Activated CD4-positive, CD25-positive, alpha-beta regulatory T cell treated with anti-CD3 and anti-CD28 coated beads, Interleukin-2, amount 50 U/mL, for 16 hours (primary cell): ENCODE measurements at places on chromosomes 4 and X.

GRCh38 chr4:142281999-142282398 lies 564.1 kb downstream of the INPP4B start:
- no peak for DNase-seq

DNA sequence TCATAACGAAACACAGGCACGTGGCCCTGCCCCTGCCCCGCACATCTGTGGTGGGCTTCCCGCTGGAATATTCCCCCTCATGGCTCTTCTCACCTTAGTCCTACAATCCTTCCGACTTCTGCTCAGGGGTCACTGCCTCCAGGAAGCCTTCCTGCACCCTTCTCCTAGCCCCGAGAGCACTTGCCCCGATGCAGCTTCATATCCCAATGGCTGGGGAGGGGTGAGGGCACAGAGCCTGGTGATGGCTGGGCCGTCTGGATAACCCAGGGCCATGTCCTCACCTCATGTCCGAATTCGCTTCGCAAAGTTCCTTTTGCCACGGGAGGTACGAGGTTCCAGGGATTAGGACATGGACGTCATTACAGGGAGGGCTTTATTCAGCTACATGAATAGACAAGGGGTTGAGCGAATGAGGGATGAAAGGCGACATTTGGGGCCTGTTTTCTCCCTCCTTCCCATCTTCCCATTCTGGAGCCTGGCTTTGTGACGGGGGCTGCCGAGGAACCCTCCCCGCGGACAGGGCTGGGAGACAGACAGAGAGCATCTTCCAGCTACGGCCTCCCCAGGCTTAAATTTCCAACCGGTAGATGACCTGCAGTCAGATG lies 35.5 kb upstream of the HMX1 start:
- no peak for DNase-seq

DNA sequence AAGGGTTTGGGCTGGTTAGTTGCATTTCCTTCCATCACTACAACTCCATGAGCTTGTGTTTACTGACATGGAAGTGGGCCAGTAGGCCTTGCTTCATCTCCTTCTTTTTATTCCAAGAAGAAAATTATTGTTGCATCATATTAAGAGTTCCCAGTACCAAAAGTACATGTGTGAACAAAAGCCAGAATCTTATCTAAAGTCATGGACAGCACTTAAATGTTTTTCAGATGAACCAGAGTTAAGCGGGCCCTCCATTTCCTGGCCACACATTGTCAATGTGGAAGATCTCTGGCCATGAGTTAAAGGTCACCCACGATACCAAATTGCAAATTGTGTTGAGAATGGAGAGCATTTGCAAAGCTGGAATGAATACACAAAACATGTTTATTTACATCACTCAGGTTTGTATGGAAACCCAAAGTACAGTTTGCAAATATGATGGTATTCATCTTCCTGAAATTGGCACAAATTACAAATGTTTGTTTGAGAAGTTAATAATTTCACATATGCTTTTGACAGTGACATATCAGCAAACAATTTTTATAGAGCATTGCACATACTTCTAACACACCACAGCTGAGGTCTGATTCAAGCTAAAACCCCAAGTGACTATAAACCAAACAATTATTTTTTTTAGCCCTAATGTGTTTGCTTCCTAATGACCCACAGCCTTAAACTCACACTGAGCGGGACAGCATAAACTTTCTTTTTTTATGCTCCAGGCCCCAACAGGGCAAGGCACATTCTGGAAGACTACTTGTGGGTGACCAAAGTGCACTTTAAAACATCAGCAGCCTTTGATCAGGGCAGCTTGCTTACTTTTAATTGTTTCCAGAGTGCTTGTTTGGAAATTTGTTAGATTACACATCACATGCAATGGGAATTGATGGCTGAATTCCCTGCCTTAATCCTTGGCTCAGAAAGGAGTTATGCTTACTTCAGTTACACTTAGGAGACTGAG lies 502.9 kb upstream of the SLIT2 start:
- DNase-seq = no peak

DNA sequence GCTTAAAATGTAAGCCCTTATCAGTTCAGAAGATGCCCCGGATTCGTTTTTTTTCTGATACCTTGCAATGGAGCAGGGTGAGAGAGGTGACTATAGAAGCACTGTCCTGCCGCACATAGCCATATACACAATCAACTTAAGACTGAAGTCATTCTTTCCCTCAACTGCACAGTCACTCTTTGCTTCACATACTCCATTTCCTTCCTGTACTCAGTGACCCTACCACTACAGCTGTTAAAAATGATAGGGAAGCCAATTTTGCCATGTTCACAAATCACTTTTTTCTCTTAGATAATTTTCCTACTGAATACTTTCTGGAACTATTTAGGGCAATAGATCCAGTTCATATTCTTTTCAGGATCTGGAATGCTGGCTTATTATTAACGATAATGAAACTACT lies 300.0 kb downstream of the ANK2 start:
- DNase-seq = no peak

GRCh38 chr4:184364100-184364921 lies 110.0 kb downstream of the IRF2 start:
- no peak for DNase-seq

GRCh38 chr4:6575503-6576240 lies 683 bp downstream of the MAN2B2 start:
- DNase-seq = no peak

GRCh38 chrX:38426785-38427184 lies 74.4 kb downstream of the OTC start:
- DNase-seq = no peak

- no peak for DNase-seq
These were observed 897.0 kb downstream of the ARAP2 start for GRCh38 chr4:35347276-35347675.

DNA sequence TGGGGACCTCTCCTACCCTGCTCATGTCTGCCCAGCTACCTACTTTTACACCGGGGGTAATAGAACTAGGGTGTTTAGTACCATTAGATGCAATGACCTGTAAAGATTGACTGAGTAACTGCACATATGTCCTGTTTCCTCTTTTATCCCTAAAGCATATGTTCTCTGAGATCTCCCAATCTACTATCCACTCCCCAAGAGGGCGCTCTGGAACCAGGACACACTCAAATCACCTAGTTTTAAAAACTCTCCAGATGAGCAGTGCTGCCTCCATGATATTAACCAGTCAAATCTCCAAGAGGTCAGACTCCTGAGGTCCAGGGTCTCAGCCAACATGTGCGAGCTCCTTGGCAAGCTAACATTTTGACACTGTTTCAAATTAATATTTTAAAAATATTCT lies 87.0 kb upstream of the TSPAN5 start:
- no peak for DNase-seq

DNA sequence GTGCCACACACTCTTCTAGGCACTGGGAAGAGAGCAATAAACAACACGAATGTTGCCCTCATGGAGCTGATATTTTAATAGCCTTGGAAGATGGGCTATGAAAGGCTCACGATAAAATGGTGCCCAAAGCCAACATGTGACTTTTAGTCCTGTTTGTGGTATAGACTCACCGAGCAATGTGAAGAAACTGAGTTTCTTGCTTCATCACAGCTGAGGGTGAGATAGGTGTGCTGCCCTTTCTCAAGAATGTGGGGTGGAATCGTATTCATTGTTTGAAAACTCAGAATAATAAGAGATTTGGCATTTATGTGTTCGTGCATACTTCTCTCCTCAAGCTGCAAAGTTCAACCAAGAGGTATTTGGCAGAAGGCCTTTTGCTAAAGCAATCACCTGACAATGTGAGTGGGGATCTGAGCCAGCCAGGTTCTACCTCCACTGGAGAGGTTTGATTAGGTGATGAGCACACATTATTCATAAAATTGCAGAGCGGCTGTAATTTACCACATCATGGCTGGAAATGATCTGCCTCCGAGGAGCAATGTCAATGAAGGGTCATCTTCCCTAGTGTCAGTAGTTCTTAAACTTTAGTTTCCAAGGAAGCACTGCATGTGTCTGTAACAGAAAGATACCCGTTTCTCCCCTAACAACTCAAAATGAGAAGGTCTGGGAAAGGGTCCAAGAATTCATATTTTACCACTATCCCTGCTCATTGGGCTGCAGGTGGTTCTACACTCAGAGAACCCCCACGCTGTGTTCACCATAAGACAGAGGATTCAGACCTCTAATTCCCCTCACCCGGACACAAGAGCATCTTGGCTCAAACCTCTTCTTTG lies 41.9 kb upstream of the CBR4 start:
- no peak for DNase-seq

DNA sequence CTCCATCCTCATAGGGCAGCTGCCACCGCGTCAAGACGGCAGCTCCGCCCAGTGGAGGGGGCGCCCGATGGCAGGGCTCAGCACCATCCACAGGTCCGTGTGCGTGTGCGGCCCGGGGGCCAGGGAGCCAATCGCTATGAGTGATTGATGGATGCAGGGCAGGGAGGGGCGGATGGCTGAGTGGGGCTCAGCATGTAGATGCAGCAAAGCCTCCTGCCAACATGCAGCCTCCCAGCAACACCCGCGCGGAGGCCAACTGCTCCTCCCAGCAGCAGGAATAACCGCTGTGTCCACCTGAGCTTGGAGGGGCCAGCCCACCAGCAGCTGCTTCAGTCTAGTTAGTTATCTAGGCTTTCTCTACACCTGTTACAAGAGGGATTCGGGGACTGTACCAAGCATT lies 77.4 kb downstream of the MTMR1 start:
- DNase-seq = no peak

GRCh38 chrX:72381439-72382201 lies 75.9 kb upstream of the CITED1 start:
- no peak for DNase-seq

DNA sequence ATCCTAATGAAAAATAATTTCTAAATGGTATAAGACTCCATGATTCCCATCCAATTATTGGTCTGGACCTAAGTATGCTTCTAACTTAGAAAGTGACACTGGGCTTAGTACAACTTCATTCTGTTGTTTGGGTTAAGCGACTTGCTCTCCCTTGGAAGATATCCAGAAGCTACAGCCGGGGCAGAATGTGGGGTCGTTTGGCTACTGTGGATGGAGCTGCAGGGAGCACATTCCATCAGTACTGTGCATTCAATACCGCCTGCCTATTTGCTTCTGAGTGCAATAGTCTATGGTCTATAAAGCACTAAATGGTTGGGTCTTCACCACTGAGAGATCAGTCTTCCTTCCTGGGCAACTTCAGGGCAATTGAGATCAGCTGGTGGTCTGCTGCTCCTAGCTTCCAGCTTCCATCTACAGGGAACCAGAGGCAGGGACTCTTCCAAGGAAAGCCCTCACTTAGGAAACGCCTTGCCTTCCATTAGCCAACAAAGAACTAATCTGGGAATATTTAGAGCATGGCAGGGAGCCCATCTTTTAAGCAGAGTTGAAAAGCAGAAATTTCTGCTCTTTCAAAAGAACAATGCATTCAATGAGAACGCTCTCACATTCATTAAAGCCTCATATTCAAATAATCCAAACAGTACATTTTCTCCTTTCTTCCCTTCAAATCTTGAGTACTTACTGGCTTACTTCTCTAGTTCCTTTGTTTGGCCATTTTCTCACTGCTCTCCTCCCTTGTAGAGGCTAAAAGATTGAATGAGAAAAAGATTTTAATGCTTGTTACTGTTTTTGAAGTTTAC lies 1049.9 kb upstream of the TENM3 start:
- no peak for DNase-seq

- DNase-seq = no peak
These were observed 13.3 kb upstream of the FAM47E start for GRCh38 chr4:76238236-76238635.

DNA sequence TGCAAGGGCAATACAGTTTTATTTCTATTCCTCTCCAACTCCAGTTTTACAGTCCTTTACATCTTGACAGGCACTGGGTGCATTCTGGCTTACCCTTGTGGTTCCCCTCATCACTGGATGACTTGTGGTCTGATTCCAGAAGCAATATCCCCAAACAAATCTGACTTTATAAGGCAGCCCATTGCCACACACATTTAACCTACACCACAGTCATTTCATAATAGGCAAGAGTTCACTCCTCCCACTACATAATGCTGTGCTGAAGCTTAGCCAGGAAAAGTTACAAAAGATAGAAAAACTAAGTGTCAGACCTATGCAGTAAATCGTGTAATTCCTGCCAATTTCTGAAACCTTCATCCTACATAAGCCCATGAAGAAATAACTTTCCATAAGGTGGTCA lies 82.9 kb upstream of the MID1IP1 start:
- DNase-seq = no peak

DNA sequence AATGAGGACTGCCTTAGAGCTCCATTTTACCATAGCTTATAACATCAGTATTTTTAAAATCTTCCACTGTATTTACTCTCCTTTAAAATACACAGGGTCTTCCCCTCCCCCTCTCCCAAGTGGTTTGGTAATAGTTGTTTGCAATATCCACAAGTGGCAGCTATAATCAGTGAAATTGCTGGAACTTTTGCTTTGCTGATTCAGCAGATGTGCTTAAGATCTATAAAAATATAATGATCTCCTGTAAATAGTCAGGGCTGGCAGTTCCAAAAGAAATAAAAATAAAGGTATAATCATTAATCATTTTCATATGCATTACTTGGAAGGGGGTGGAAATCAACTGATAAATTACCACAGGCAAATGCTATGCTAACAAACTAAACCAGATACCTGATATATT lies 345.2 kb downstream of the KLHL13 start:
- DNase-seq = no peak

GRCh38 chr4:8472689-8473197 lies 32.2 kb downstream of the TRMT44 start:
- no peak for DNase-seq

DNA sequence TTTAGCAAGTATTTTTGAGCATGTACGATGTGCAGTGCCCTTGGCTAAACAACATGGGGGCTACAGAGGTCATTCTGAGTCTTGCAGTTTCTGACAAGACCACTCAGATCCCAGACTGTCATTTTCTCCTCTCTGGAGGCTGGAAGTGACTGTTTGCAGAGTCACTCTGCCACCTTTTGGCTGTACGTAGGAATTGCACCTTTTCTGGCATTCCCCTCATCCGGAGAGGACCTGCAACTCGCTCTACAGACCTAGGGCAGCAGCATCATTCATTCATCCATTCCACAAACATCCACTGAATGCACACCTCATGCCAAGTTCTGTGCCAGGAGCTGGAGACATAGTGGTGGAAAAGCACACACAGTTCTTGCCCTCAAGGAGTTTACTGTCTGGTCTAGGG lies 160.4 kb upstream of the GPR101 start:
- DNase-seq = no peak

- no peak for DNase-seq
These were observed 94.6 kb downstream of the FAM13A start for GRCh38 chr4:88962396-88962795.

DNA sequence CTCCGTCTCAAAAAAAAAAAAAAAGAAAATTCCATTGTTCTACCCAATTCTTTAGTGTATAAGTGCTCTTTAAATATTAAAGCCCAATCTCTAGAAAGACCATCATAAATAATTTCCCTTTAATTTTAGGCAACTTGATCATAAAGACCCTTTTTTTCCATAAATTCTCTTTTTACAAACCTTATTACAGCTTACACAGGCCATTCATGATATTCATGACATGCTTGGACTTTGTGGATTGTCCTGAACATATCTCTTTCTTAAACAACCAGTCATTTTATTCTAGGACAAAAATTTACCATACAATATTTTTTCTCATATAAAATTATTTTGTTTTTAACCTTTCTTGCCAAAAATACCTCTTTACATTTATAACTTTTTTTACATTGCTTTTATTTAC lies 30.5 kb downstream of the TLR8 start:
- DNase-seq = no peak

- DNase-seq = no peak
These were observed 6.8 kb upstream of the ANAPC4 start for GRCh38 chr4:25370242-25370641.
